NCI-H748 treated with DMSO at 0.1 percent for 48 hours (cell line): ENCODE measurements at places on chromosomes 4 and X.
A peak's percentile ranks its signal among the peaks of the same experiment; 100 is the strongest.

DNA sequence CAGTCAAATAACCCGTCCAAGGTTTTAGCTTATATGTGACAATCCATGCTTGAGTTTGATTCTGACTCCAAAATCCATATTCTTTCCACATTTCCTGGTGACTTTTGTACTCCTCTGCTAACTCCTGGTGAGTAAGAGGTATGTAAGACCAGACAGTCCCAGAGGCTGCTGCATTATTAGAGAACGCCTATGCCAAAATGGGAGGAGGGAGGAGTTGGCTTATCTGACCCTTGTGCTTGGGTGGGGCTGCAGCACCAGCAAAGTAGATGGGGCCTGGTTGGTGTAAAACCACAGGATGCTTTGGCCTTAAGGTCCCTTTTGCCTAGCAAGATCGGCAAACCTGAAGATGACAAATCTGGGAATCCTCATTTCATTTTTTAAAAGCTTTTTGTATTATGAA lies 9.1 kb upstream of the RNF212 start:
- DNase-seq, result no peak

DNA sequence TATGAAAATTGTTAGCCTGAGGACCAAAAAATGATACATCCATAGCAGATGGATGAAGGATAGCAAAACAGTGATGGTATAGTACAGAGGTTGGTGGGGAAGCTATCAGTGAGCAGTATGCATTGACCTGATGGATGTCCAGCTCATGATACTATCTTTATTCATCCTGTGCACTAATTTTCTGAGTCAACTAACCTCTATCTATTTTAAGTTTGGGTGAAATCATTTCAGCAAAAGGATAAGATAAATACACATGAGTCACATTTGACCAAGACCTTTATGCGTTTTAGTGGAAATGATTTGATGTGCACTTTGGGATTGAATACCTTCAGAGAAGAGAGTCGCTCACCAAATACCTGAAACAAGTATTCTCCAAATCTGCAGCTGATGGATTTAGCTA lies 351.0 kb upstream of the NR3C2 start:
- DNase-seq, result no peak

- DNase-seq, result peak; percentile 11
These were observed 27.2 kb downstream of the TAPT1 start for GRCh38 chr4:16199093-16199492.

- DNase-seq, result no peak
These were observed 25.2 kb upstream of the BCLAF3 start for GRCh38 chrX:20015945-20016615.

DNA sequence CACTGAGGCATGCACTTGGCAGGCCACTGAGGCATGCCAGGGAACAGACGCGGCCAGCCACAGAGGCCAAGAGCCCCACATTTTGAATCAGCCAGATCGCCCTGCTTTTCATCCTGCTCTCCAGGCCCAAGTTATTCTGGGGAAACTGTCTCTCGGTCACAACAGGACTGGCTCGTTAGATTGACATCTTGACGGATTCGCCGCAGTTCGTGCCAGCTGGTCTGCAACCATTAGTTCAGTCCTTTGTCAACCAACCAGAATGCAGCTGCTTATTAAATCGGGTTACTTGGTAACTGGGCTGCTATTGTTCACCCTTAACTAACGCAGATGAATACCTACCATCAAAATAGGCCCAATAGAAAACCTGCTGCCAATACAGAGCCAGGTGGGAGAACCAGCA lies 16.7 kb downstream of the CLDN34 start:
- no peak for DNase-seq

GRCh38 chr4:81369886-81370285 lies 101.8 kb downstream of the RASGEF1B start:
- no peak for DNase-seq

- DNase-seq, result no peak
These were observed 58.3 kb downstream of the ZFX start for GRCh38 chrX:24207826-24208225.

GRCh38 chrX:3346501-3347259 lies at the start of gene MXRA5:
TSS of gene MXRA5 (minus strand) at chrX:3346652. CDS start at chrX:3343833, 2,819 bp downstream.
- peak; percentile 38 for DNase-seq
